GM06990 (cell line): ENCODE measurements at places on chromosomes 16 and 17.

GRCh38 chr16:56312028-56312300 lies 113.4 kb downstream of the AMFR start:
- DNase-seq = no peak

DNA sequence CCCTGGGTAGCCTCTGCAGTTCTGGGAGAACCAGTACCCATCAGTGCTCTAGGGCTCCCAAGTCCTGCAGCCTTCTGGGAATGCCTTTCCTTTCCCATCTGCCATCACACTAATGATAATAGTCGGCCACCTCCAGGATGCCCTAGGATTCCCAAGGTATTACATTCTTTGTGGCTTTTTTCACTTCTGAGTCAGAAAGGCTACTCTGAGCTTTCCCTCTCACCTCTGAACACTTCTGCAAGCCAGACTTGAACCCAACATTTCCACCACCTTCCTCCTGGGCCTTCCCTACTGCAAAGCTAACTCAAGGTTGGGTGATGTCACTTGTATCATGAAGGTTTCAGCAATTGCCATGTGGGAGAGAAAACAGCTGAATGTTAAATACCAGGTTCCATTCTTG lies 49.7 kb upstream of the CCL2 start:
- no peak for DNase-seq

DNA sequence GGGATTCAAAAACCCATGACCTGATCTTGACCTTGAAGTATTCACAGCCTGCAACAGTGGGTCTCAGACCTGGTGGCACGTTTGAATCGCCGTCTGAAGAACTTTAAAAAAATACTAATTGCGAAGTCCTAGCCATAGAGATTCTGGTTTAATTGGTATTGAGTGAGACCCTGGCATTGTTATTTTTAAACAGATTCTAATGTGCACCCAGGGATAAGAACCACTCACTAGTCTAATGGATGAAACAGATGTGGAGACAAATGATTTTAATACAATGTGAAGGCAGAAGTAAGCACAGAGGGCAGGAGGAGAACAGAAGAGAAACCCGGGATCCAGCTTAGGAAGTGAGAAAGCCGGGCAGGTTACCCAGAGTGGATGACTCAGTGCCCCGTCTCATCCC lies 21.2 kb downstream of the TMEM98 start:
- no peak for DNase-seq

- no peak for DNase-seq
Observed at GRCh38 chr16:11526655-11527350, 59.9 kb downstream of the LITAF start.

- peak; percentile 53 for DNase-seq
Observed at GRCh38 chr17:79991140-79991923, 44.3 kb downstream of the TBC1D16 start.

GRCh38 chr16:75462806-75463205 lies 1.7 kb downstream of the TMEM170A start:
- no peak for DNase-seq

DNA sequence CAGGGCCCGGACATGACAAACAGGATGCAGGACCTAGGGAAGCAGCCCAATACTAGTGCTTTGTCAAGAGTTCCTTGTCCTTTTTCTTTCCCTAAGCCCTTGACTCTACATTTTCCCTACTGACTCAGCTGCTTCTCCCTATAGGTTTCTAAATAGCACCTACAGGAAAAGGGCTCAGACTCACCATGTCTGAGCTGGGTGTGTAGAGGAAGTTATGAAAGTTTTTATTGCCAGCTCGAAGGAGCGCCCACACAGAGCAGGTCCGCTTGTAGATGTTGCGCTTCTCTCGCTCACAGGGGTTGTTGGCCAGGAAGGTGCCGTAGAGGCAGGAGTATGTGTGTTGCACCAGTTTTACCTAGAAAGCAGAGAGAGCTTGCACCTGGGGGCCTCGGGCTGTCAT lies 10.6 kb downstream of the MTMR4 start:
- no peak for DNase-seq

- DNase-seq = no peak
Observed at GRCh38 chr16:84421081-84421937, 53.0 kb downstream of the ATP2C2 start.

- DNase-seq = no peak
Observed at GRCh38 chr16:24140730-24141129, 115.4 kb upstream of the CACNG3 start.

- no peak for DNase-seq
Observed at GRCh38 chr17:41392278-41392677, 5.1 kb downstream of the KRT31 start.

DNA sequence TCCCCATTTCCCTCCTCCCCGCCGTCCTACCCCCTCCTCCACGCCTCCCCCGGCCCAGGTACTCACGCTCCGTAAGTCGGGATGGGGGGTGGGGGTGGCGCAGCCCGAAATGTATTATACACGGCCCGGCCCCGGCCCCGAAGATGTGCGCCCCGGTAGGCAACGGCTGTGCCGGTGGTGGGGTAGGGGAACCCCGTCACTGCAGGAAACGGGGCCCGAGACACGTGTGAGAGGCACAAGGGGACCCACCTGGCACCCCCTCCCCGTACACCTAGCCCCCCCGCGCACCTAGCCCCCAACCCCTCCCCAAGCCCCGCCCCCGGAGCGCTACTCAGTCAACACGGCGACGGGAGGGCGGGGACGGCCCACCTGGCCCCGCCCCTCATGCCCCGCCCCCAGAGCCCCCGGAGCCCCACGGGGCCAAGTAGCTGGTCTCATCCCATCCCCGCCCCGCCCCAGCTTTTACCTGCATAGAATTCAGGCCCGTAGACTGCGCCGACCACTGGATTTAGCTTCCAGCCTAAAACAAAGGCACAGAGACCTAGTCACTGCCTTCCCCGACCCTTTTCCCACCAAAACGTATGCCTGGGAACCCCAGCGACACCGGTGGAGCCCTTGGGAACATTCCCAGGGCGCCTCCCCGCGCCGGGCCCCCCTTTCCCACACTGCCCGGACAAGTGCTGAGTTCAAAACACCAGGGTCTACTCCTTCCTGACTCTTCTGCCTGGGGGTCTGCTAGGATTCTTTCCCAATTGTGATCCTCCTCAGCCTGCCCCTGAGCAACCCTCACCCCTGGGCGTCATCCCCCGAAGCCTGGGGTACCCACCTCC lies 22.8 kb downstream of the ENGASE start:
- DNase-seq = no peak

GRCh38 chr16:50390371-50390771 lies 21.6 kb upstream of the BRD7 start:
- no peak for DNase-seq

GRCh38 chr17:77258638-77259037 lies 117.9 kb downstream of the SEC14L1 start:
- DNase-seq = no peak

GRCh38 chr16:7405166-7405565 lies 72.5 kb downstream of the RBFOX1 start:
- DNase-seq = no peak

DNA sequence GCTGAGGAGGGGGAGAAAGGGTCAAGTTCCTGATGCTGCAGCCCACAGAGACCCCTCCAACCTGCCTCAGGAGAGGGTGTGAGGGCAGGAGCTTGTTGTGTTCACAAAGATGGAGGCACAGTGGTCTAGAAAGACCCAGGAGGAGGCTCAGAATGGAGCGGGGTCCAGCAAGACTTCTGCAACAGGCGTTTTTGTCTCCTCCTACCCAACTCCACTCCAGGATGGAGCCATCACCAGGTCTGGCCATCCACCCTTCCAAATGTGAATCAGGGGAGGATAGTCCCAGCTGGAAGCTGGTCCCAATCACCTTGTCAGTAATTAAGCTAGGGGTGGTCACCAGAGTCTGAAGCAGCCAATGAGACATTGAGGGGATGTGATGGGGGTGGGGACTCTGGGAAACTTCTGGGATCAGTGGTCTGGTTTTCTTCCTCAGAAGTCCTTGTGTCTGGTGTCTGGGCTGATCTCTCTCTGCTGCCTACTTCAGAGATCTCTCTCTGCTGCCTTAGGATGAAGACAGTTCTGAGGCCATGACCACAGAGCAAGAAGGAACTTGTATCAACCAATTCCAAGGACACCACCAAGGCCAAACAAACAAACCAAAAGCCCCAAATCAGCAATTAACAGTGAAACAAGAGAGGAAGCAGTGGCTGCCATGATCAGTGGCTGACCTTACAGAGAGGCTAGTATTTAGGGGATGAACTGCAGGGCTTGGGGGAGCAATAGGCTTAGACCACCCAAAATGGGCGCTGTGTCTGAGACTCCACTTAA lies 14.5 kb downstream of the CD300LB start:
- no peak for DNase-seq

GRCh38 chr16:74991593-74992403 lies 6.9 kb upstream of the WDR59 start:
- no peak for DNase-seq

GRCh38 chr16:84761448-84762368 lies 58.1 kb upstream of the CRISPLD2 start:
- DNase-seq = no peak

DNA sequence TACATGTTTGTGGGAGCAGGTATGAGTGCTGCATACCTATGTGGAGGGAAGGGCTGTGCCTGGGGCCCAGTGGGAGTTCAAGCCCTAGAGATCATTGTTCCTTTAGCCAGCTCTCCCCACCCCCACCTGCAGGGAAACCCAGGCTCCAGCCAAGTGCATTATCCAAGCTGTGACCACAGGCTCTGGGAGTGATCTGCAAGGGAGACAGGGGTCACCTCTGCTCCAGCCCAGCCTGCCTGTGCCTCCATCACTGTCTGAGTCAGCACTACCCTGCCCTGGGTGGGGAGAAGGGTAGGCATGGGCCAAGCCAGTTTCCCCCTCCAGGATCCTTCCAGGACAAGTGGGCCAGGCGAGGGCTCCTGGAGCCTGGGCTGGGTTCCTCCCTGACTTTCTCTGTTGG lies 32.1 kb upstream of the SBK1 start:
- DNase-seq = no peak

- DNase-seq = no peak
Observed at GRCh38 chr17:2102931-2103809, 48.3 kb downstream of the HIC1 start.

DNA sequence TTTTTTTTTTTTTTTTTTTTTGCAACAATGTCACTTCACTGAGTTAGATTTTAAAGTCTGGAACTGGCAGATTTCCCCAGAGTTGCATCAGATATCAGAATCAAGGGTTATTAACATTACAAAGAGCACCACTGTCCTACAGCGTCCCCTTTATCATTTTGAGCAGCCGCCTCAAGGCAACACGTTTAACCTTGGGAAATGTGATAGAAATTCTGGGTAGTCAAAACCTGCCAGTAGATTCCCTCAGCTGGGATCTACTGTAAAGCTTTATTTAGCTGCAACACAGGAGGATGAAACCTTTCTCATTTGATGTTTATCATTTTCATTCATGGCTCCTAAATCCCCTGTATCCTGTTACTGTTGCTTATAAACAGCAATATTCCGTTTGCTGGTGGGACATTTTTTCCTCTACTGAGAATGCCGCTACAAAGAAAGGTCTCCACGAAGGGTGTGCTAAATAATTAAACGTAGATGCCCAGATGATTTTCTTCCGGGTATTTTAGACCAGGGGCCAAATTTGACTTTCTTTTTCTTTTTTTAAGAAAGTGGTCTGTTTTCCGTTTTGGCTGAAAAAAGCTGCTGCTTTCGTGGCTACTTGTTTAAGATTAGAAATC lies 436.1 kb upstream of the GOT2 start:
- DNase-seq = no peak

GRCh38 chr17:51869387-51869786 lies 289.1 kb downstream of the CA10 start:
- DNase-seq = no peak

GRCh38 chr17:29613856-29614255 lies 8.9 kb downstream of the CORO6 start:
- no peak for DNase-seq

DNA sequence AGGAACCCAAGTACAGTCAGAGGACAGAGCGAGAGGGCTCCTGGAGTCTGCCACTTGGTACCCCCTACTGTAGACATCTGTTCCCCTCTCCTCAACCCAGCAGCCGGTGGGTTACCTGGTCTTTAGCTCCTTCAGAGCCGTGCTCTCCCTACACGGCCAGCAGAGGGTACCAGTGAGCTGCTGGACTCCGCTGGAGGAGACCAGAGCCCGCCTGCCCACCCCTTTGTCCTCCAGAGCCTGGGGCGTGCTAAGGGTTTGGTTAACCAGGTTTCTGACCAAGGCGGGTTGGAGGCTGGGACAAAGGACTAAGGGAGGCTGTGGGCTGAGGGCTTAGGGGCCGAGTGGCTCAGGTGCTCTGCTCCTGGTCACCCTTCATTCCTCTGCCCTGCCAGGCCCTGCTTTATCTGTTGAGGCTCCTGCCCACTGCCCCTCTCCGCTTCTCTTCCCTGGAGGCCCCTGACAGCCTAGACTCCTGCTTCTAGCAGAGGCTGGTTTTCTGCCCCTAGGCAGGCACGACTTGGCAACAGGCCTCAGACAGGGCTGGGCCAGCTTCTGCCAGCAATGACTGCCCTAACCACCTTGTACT lies 2.7 kb upstream of the HSD11B2 start:
- no peak for DNase-seq

GRCh38 chr16:7680296-7680695 lies 347.7 kb downstream of the RBFOX1 start:
- no peak for DNase-seq

- no peak for DNase-seq
Observed at GRCh38 chr17:43224146-43224705, 4.2 kb downstream of the CCDC200 start.

- DNase-seq = peak; percentile 81
Observed at GRCh38 chr16:57539072-57539796, 2.9 kb upstream of the CCDC102A start.

- DNase-seq = no peak
Observed at GRCh38 chr16:58264961-58265479, 29.8 kb downstream of the PRSS54 start.

- DNase-seq = no peak
Observed at GRCh38 chr16:2740476-2740875, 12.0 kb upstream of the SRRM2 start.

DNA sequence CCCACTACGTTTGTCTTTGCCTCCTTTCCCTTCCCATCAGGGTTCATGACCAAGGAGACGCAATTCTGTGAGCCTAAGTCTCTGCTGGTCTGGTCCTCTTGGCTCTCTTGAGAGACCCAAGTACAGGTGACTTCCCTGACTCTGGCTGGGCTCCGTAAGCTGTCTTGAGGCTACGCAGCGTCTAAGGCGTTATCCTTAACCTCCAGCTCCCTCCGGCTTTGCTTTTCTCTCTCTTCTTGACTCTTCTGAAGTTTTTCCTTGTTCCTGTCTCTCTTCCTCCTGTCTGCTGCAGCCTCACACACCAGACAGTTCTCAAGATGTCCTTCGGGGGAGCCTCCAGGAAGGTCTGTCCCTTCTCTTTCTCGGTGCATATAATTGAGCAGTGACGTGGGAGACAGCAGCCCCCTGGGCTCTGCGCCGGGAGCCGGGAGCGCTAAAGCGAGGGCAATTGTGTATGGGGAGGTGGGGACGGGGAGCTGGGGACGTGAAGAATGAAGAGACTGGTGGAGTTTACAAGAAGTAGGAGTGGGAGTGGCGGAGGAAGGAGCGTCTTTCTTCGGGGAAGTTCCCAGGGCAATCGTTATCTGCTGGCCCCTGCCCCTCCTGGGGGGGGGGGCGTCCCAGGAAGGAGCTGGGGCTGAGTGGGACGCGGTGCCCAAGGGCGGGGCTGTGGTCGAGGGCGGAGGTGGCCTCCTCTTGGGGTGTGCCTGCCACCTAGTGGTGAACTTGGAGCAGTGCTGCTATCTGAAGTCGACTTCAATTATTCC lies 6.9 kb upstream of the PIRT start:
- DNase-seq = peak; percentile 50
